ENCODE measurements at places on chromosomes 5 and 9.

DNA sequence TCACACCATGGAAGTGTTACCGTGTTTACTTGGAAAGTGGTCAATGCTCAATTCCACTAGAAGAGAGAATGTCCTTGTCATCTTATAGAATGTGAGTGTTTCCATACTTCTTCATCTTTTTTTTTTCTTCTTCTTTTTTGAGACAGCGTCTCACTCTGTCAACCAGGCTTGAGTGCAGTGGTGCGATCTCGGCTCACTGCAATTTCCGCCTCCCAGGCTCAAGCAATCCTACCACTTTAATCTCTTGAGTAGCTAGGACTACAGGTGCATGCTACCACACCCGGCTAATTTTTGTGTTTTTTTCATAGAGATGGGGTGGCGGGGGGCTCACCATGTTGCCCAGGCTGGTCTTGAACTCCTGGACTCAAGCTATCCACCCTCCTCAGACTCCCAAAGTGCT lies 137.3 kb upstream of the PCA3 start:
- no peak for DNase-seq

- no peak for DNase-seq
Measured at GRCh38 chr5:6424110-6424659, 24.5 kb upstream of the UBE2QL1 start.

- no peak for DNase-seq
Measured at GRCh38 chr9:70291446-70291845, 32.7 kb downstream of the SMC5 start.

GRCh38 chr5:139392678-139393496 lies 2.0 kb downstream of the PROB1 start:
- peak; percentile 74 for DNase-seq

GRCh38 chr5:141765896-141766551 lies 84.0 kb upstream of the ARAP3 start:
- no peak for DNase-seq

DNA sequence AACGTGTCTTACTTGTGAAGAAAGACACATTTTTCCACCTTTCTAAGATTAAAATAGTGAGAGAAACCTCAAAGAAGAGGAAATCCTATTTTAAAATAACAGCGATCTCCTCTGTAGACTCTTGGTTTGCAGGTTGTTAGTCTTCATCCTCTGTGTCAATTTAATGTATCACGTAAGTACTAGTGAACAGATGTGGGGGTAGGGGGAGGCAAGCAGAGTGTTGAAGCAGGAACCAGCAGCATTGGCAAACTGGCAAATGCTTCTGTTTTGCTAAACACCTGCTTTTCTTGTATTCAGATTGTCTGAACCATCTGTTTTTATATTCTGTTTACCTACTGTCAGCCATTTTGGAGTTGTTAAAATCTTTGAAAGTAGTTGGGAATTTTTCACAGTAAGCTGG lies 159.3 kb upstream of the TLX3 start:
- DNase-seq, result no peak

GRCh38 chr9:137470785-137471184 lies 11.7 kb upstream of the NSMF start:
- DNase-seq, result no peak

DNA sequence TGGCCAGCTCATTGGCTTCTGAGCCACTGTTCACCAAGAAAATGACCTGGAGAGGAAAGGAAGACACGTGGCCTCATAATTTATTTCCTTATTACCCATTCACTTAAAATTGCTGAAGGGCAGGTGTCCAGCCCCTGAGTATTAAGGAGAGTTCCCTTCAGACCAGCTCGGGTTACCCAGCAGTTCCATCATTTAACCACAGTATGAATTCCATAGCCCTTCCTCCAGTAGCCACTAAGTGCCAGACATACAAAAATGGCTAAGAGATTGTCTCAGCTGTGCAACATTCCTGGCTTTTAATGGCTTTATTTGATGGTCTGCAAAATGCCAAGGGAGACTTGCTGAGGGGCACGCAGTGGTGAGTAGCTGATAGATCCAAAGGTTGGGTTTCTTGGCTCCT lies 12.5 kb downstream of the AGXT2 start:
- no peak for DNase-seq

DNA sequence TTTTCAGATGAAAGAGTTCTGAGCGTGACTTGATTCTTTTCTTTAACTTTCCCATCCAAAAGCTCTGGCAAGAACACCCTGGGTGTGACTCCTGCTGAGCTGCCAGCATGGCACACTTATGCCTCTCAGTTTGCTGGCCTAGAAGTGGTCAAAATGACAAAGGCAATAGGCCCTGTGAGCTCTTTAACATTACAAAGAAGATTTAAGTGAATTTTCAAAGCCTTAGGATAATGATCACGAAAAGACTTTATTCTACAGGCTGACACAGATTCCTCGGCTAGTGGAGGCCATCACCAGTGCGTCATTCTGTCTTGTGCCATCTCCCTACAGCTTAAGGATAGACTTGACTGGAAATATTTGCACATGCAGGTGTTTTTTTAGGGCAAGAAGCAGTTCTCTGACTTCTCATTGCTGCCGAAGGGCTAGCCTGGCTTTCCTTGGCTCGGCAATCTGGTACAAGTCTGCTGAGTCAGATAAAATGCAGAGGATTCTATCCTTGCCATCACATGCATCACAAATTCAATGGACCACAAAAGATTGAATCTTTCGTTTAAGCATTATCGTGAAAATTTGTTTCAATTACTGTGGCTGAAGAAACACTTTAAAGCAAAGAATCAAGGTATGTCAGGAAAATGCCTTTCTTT lies 311.5 kb downstream of the COX7C start:
- DNase-seq, result no peak

GRCh38 chr9:90891308-90892040 lies 89.9 kb downstream of the SYK start:
- no peak for DNase-seq

DNA sequence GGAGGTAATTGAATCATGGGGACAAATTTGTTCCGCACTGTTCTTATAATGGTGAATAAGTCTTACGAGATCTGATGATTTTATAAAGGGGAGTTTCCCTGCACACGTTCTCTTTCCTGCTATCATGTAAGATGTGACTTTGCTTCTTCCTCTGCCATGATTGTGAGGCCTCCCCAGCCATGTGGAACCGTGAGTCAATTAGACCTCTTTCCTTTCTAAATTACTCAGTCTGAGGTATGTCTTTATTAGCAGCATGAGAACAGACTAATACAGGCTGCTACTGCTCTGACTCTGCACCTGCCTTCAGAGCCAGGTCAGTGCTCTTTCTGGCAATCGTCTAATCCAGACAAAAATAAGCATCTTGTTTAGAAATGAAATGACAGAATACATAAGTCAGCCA lies 479.2 kb upstream of the TUSC1 start:
- DNase-seq, result no peak

DNA sequence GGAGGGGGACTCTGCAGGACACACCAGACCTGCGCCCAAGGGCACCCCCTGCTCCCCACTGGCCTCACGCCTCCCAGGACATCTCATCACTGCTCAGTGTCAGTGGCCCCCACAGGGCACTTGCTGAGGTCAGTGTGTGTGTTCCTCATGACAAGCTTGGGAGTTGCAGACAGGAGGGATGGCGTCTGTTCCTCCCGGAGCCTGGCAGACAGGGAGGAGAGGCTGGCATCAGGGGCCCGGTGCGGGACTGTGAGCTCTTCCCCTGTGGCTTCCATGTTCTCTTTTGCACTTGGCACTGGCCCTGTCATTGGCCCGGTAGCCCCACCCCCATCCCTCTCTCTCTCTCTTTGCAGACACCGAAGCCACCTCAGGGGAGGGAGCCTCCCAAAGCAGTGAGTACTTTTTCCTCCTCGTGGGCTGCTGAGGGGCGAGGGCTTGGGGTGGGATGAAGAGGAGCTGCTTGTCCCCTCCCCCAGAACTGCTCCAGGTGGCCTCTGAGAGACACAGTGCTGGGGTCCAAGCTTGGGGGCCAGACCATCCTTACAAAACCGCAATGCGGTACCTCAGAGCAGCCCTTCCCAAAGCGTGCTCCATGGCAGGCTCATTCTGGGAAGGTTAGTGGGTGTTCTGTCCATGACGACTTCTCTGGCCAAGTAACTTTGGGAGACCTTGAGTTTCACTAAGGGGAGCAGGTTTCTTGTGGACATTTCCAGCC lies 75.7 kb downstream of the AMBP start:
- DNase-seq, result no peak

DNA sequence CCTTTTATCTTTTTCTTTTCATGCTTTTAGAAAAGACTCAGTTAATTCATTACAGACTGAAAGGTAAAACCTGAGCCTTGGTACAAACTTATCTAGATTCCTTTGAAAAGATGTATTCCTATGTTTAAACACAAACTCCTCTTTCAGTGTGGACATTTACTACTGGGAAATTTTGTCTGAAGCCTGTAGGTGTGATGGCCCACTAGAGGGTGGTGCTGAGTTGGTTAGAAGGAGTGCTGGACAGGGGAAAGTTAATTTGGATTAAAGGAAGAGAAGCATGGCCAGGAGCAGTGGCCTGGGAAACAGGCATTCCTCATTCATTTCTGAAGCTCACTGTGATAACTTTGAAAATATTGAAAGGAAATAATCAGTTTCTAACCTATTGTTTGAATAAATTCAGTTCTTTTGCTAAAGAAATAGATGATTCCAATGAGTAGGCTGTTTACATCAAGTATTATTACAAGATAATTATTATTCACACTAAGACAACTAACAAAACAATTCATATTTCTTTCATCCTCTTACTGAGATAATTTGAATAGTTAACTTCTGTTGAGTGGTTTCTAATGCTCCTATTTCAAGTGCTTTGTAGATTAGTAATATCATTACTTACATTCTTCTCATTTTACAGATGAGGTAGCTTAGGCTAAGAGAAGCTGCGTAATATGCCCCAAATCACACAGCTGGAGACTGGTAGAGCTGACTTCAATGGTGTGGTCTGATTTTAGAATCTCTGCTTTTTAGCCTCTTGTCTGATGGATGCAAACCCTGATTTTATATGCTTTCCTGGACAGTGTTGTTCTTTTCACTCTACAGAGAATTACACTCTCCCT lies 150.9 kb downstream of the ADGRV1 start:
- peak; percentile 37 for DNase-seq

DNA sequence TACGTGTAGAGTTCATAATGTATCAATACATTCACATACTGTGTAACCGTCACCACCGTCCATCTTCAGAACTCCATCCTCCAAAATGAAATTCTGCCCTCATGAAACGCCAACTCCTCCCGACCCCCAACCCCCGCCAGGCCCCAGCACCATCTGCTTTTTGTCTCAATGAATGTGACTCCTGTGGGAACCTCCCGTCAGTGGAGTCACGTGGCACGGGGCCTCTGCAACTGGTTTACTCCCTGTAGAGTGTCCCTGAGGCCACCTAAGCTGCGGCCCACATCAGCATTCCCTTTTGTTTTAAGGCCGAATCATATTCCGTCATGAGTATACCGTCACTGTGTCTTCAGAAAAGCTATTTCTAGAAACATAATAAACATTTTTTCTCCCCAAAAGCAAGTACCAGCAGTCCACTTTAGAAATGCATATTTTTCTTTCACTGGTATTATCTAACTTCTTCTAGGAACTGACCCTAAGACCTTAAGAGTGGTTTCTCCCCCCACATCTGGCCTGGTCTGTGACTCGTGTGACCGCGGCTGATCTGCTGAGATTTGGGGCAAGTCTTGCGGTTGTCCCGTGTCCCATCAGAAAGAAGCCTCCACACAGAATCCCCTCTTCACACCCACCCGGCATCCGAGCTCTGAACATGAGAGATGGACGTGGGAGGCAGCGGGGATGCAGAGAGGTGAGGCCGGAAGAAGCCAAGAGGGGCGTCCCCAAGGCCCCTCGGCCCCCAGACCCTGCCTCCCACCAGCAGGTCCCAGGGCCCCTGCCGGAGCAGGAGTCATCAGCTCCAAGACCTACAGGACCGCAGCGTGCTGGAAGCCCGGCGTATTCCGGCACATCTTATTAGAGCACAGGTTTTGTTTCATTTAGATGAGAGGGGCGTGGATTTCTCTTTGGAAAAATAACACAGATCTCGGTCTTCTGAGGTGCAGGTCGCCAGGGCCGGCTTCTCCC lies 38.3 kb downstream of the SLC6A3 start:
- no peak for DNase-seq

DNA sequence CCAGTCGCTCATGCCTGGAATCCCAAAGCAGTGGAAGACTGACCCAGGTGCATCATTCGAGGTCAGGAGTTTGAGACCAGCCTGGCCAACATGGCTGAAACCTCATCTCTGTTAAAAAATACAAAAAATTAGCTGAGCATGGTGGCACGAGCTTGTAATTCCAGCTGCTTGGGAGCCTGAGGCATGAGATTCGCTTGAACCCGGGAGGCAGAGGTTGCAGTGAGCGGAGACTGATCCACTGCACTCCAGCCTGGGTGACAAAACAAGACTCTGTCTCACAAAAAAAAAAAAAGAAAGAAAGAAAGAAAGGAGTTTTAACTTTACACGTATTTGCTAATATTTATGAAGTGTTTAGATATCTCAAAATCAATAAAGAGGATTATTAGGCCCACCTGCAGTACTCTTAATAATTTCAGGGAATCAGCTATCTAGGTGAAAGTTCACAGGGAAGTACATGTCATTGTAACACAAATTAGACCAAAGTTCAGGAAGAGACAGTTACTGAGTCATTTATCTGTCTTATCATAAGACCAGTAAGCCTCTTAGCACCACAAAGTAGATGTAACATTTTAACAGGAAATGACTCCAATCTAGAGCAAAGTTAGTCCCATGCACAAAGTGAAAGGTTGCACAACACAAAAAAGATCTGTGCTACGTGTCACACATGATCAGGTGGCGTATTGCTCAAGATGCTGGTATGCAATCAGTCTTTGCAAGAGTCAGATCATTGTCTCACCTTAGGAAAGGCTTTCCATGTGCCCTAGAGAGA lies 34.1 kb upstream of the PLIN2 start:
- peak; percentile 98 for DNase-seq

DNA sequence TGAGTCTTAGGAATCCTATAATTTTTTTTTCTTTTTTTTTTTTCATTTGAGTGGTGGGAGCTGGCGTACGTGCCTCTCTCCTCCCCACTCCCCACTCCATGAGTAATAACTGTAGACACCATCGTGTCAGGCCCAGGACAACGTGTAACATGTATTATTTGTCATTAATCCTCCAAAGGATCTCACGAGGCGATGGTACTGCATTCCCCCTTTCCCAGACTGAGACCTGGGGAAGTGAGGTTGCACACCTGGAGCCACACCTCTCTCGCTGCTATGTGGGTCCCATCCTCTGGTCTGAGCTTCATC lies 6.1 kb upstream of the IER5L start:
- no peak for DNase-seq

DNA sequence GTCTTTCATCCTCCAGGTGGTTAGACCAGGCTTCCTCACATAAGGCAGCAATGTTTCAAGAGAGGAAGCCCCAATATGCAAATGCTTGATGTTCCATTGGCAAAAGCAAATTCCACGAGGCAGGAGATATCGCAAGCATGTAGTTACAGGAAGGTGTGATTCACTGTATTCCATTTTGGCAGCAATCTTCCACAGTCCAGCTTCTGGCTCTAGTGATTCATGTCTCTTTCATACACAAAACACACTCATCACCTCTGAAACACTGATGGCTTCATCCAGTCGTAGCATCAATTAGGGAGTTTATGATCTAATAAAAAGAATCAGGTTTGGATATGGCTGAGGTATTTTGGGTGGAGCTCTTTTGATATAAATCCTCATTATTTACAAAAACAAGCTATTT lies 552.2 kb upstream of the RIOK2 start:
- no peak for DNase-seq

DNA sequence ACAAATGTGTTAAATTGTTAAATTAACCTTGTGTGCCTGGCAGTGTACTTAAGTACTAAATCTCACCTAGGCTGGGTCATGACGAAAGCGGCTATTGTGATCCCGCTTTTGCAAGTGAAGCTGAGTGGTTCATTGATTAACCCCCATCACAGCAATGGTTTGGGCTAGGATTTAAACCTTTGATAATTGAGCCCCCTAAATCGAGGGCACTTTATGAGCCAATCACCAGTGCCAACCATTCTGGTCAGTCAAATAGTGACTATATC lies 22.8 kb downstream of the HNRNPK start:
- DNase-seq, result no peak
